ENCODE measurements at places on chromosomes 5 and 9.

- no peak for DNase-seq
These were observed 66.2 kb downstream of the EXOSC2 start for GRCh38 chr9:130759738-130760137.

DNA sequence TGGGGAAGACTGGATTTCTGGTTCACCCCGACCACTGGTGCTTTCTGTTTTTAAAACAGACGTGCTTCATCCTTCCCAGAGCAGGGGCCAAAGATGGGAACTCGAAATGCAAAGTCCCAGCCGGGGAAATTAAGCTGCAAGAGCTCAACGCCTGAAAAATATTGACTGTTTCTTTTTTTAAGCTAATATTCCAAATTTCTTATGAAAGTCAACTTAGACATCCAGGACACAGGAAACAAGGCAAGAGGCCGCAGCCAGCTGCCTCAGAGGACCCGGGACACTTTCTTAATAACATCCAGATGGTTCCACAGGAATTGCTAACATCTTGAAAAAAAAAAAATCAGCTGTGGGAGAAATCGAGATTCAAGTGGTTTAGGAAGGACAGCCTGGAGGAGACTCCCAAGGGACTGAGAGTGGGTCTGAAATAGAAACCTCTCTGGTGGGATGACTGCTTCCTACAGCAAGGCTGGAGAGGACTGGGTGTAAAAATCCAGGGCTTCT lies 144.9 kb downstream of the FGF1 start:
- DNase-seq: peak; percentile 90

DNA sequence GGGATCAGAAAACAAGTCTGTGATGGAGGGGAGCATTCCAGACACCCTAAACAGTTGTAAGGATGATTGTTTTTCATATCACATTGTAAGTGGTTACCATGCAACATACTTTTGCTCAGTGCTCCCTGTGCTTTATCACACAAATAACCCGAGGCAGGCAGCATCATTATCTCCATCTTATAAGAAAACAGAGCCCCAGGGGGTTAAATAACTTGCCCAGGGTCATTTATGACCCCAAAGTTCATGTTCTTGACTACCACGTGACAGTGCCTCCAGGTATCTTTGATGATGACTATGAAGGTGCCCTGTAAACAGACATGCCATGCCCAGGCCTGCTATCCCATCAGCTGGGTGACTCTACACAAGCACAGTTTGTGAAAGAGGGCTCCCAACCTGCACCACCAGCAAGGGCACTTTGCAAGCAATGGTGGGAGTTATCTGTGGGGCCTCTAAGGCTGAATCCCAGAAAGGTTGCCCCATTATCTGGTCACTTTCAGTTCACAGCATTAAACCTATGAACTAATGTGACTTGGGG lies 9.5 kb downstream of the GNPDA1 start:
- no peak for DNase-seq

DNA sequence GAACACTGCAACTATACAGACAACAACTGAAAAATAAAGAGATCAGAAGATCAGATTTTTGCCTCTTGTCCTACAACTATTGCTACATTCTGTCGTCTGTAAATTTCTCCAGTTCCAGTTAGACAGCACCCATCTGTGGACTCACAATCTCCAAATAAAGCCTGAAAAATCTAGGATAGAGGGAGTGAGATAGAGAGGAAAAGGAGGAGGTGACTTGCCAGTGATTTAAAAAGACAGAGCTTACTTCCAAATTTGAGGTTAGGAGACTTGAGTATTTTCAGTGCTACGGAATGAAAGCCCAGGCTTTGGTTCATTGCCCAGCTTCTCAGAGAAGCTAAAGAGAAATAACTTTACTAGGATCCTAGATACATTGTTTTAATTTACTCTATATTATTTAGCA lies 63.6 kb downstream of the PTCD2 start:
- DNase-seq: no peak

- DNase-seq: no peak
These were observed 167.5 kb downstream of the NMUR2 start for GRCh38 chr5:152237531-152237930.

DNA sequence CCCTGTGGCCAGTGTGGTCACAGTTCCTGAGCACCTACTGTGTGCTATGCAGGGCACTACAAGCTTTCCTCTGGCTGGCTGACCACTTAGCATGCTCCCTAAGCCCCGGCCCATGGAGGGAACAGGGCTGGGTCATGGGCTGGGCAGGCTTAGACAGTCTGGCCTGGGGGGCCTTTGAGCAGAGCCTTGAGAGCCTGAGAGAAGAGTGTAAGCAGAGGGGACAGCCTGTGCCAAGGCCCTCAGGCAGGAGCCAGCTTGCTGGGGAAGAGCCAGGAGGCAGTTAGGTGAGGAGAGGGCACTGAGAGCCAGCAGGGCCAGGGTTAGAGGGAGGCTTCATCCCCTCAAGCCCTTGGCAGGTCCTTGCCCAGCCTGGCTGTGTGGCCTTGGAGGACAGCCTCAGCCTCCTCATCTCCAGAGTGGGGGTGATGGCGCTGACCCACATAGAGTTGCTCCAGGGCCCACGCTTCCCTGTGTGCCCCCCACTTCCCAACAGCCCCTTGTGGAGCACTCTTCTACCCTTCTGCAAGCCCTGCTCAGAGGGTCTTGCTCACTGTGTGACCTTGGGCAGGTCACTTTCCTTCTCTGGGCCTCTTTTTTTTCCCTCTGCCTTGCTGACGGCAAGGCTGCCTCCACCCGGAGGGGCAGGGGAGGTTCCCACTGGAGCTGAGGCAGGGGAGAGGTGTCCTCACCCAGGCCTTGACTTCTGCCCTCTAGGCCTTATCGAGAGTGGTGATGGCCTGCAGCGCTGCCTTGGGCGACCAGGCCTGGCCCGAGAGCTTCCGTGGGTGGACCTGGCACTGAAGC lies 107.1 kb downstream of the PHF2 start:
- no peak for DNase-seq

GRCh38 chr9:87706066-87706739 lies 19.7 kb upstream of the CTSL start:
- no peak for DNase-seq

GRCh38 chr9:113409481-113409880 lies 994 bp downstream of the POLE3 start:
- DNase-seq: no peak

GRCh38 chr5:102737805-102738469 lies 17.2 kb upstream of the PAM start:
- no peak for DNase-seq

DNA sequence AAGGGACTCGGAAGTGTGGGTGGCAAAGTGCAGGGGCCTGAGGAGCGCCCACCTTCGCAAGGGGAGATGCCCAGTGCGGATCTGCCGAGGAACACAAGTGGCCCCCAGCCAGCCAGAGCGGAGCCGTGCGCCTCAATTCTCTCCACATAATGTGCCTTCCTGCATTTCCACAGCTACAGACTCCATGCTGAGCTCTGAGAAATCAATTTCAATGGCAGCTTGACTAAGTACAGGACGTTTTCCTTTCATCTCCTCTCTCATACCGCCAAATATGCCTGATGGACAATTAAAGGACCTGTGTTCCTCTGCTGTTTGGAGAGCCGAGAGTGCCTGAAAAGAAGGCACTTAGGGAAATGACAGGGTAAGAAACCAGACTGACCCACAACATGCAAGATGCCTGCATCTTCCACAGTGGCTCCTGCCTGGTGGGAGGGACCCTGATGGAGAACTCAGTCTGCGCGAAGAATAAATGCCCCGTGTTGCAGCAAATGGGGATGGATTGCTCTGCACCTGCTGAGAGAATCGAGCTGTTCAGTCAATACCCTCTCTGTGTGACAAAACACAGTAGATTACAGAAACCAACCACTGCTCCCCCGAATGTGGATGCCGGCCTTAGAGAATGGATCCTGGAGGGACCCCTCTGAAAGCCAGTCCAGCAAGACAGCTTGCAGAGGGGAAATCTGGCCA lies 38.6 kb upstream of the OLFM1 start:
- DNase-seq: no peak

GRCh38 chr9:120480707-120481106 lies 99.3 kb downstream of the CDK5RAP2 start:
- DNase-seq: no peak

- no peak for DNase-seq
These were observed 154.3 kb upstream of the IRX2 start for GRCh38 chr5:2905741-2906140.

DNA sequence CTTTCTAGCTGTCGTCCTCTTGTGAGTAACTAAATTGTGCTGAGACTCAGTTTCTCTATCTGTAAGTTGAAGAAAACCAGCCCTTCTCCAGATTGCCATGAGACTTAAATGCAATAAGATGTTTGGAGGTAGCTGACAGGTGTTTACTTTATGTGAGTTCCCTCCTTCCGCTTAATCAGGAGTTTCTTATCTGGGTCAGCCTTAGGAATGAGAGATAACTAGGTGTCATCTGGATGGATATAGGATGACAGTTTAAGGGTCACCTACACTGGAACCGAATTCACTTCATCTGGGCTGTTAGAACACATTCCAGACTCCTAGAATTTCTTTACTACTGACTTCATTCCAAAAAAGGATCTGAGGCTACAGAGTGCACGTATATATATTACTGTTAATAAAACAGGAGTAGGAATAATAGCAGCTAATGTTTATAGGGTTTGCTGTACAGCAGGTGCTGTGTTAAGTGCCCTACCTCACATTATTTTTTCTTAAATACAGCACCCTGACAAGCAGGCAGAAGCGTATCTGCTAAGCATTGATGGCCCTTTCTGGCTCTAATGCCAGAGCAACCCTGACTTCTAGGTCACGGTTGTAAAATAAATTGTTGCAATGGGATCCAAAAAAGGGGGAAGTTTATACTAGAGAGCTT lies 30.0 kb upstream of the CPEB4 start:
- DNase-seq: no peak

DNA sequence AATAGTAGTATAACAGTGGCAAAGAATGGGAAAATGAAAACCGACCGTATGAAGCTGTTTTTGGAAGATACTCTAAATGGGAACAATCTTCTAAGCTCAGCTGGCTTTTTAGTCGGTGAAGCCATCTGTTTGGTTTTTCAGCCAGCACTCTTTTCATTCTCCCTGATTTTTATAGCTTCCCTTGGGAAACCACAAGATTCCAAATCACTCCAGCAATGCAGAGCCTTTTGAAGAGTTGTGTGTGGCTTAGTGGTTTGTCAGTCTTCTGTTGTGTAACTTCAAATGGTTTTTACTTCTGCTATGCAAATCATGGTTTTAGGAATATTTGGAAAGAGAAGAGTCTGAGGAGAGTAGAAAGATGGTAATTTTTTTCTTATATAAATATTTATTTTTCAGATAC lies 180.7 kb downstream of the KDM4C start:
- DNase-seq: peak; percentile 94

DNA sequence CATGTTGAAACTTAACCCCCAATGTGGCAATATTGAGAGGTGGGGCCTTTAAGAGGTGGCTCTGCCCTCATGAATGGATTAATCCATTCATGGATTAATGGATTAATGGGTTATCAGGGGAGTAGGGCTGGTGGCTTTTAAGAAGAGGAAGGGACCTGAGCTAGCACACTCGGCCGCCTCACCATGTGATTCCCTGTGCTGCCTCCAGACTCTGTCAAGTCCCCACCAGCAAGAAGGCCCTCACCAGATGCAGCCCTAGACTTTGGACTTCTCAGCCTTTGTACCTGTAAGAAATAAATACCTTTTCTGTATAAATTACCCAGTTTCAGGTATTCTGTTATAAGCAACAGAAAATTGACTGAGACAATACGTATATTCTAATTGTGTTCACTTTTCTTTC lies 272.2 kb upstream of the DMRT1 start:
- no peak for DNase-seq

DNA sequence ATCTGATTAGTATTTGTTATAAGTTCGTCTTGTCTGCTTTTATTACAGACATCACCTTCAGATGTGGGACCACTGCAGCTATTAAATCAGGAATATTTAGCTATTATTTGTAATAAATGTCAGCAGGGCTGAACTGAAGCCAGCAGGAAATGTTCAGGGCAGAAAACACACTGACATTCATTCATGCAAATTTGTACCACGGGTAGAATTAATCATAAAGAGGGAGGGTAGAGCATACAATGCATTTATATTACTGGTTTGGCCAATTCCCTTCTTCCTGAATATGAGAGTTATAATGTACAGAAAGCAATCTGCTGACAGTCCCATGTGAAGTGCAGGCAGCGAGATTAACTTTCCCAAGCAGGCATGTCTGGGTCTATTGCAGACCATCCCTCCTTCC lies 117.3 kb upstream of the NUDT12 start:
- no peak for DNase-seq

GRCh38 chr5:139742173-139742903 lies 53.3 kb upstream of the PSD2 start:
- no peak for DNase-seq

GRCh38 chr5:109170629-109171350 lies 239.0 kb downstream of the PJA2 start:
- no peak for DNase-seq

GRCh38 chr9:20684875-20685696 lies 1.0 kb downstream of the FOCAD start:
- peak; percentile 71 for DNase-seq

GRCh38 chr5:150302301-150303069 lies at the start of gene ARSI:
TSS of gene ARSI (minus strand) at chr5:150302905. CDS start at chr5:150302373, 532 bp downstream.
- peak; percentile 93 for DNase-seq

DNA sequence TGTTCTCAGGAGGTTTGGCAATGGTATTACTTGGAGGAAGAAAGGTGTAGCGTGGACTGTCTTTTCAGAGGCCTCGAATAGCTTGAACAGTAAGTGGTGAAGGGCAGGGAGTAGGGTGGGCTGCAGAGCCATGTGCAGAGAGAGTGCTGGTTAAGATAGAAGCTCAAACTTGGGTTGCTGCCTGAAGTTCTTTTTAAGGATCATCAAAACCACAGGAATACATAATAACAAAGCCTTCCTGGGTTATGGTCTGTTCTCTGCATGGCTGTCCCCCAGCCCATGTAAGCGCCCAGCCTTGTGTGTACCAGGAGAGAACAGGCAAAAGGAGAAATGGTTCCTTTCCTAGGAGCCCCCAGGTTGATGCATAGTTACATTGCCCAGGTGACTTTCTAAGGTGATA lies 43.9 kb downstream of the RCL1 start:
- peak; percentile 40 for DNase-seq

DNA sequence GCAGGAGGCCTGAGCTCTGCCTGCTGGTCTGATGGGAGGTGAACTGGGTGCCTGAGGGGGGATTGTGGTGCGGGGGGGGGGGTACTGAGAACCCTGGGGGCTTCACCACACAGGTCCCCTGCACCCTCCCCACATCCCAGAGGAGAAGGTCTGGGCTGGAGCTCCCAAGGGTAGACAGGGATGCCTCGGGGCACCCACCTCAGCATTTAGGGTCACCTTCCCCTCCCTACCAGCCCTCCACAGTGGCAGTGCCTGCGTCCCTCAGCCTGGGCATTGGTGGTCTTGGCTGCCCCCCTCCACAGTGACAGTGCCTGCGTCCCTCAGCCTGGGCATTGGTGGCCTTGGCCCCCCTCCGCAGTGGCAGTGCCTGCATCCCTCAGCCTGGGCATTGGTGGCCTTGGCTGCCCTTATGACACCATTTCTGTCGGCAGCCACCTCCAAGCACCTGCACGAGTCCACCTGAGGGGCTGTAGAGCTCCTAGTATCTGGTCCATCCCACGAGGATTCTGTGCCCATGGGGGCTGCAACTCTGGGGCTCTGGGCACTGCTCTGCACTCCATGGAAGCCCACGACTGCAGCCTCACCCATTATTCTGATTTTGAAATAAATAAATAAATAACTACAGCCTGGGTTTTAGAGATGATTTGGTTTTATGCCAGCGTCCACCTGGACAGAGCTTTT lies 21.5 kb downstream of the NKD2 start:
- no peak for DNase-seq

GRCh38 chr5:50969151-50970031 lies 303.0 kb downstream of the PARP8 start:
- no peak for DNase-seq

- peak; percentile 80 for DNase-seq
These were observed 174.1 kb downstream of the KDM4C start for GRCh38 chr9:6931913-6932312.
